Right lobe of liver (tissue), 6 donors: ENCODE measurements at places on chromosomes 16 and 17. TPM values are rescaled to one million over a fixed set of nuclear protein-coding genes. Genes with fewer than 3 reads are reported as not detected.
A peak's percentile ranks its signal among the peaks of the same experiment; 100 is the strongest.

The MAPT gene
- total RNA-seq, result 3.7 TPM

The OR4D1 gene
- total RNA-seq, result not detected

The SEPTIN12 gene
- total RNA-seq, result not detected

The DRC7 gene
- 0.29 TPM for total RNA-seq

The PPM1E gene
- 0.81 TPM for total RNA-seq

The NTN1 gene
- total RNA-seq, result 6.6 TPM

The KRT24 gene
- not detected for total RNA-seq

The MT4 gene
- total RNA-seq, result not detected

The SLC2A4 gene
- total RNA-seq, result 1.5 TPM

The SDR42E2 gene
- not detected for total RNA-seq

The IKZF3 gene
- 1.1 TPM for total RNA-seq

GRCh38 chr16:74652249-74652648 is 14.4 kb downstream of the RFWD3 start:
- DNase-seq, result no peak

- no peak for DNase-seq
These were observed 465.9 kb upstream of the ERCC4 start for GRCh38 chr16:13453938-13454553.

DNA sequence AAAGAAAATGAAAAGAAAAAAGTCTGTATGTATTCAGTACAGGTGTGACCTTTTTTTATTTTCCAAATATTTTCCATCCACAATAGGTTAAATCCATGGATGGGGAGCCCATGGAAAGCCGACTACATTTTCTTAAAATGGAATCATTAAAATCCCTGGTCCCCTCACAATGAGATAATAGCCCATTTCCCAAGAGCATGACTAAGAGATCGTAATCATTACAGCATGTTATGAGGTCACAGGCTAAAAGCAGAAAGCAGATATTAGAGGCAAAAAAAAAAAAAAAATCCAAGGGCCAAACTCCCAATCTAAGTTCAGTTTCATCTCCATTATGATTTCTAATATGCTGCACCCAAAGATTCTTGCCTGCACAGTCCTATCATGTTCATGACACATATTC is 44.7 kb downstream of the CYTH1 start:
- DNase-seq, result no peak

DNA sequence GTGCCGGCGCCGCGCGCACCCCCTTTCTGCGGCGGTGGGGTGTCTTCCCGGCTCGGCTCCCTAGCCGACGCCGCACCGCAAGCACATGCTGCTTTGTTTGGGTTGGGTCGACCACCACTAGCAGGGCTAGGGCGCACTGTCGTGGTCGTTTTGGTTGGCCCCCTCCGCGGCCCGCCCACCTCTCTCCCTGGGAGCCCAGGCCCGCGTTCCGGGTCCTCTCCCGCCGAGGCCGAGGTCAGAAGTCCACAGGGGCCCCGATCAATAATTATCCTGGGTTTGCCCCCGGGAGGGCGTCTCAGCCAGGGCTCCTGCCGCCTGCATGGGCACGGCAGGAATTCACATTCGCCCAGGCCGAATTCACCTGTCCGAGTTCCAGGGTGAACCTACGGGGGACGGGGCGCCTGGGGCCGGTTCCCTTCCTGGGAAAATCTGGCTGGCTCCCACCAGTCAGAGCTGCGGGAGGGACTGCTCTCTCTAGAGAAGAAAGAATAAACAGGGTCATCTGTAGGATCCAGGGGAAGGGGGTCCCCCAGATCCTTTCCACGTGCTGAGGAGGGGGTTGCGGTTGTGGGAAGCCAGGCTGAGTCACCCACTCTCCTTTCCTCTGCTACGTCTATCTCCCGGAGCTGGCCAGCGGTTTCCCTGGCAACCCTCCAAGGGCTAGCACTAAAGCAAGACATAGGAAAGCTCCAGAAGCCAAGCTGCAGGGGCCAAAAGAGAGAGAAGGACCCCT is 584 bp upstream of the STAT5B start:
- DNase-seq, result peak; percentile 86

- no peak for DNase-seq
These were observed 72.8 kb upstream of the MED9 start for GRCh38 chr17:17403899-17404576.

DNA sequence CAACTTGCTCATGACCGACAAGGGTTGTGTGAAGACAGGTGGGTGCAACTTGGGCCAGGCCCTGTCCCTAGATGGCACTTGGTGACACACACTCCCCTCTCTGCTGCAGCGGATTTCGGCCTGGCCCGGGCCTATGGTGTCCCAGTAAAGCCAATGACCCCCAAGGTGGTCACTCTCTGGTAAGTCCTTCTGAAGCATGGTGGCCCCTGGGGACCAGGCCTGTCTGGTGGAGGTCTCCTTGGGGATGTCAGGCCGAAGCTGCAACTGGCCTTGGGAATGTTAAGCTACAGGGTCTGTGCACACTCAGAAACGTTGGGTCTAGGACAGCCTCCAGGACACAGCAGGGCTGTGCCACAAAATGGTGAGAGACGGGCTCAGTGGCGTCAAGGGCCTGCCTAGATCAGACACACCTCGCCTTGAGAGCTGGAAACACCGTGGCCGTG is 6.8 kb downstream of the CDK10 start:
- no peak for DNase-seq

DNA sequence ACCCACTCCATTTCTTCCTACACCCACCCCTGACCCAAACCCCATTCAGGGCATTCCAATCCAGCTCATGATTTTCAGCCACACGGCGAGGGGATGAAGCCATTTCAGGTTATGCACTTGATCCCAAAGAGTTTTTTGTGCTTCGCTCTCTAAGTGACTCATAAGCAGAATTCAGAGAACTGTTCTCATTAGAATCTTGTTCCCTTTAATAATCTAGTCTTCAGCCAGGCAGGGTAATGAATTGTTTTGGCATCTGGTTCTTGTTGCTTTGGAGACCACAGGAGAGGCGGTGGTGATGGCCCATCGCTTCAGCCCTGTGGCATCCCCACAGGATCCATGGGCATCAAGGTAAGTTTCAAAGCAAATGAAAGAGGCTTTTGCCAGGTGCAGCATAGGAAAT is 4.8 kb upstream of the KRT31 start:
- no peak for DNase-seq

DNA sequence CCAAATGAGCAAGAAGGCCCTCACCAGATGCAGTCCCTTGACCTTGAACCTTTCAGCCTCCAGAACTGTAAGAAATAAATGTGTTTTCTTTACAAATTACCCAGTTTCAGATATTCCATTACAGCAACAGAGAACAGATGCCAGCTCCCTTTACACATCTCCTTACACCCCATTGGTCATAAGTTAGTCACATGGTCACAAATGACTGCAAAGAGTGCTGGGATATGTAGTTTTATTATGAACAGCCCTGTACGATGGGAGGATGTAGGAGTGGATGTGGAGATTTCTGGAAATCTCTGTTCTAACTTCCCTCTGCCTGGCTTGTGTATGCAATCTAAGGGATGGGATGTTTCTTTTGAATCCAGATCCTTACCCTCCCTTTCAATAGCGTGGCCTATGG is 13.3 kb upstream of the RPL38 start:
- no peak for DNase-seq

DNA sequence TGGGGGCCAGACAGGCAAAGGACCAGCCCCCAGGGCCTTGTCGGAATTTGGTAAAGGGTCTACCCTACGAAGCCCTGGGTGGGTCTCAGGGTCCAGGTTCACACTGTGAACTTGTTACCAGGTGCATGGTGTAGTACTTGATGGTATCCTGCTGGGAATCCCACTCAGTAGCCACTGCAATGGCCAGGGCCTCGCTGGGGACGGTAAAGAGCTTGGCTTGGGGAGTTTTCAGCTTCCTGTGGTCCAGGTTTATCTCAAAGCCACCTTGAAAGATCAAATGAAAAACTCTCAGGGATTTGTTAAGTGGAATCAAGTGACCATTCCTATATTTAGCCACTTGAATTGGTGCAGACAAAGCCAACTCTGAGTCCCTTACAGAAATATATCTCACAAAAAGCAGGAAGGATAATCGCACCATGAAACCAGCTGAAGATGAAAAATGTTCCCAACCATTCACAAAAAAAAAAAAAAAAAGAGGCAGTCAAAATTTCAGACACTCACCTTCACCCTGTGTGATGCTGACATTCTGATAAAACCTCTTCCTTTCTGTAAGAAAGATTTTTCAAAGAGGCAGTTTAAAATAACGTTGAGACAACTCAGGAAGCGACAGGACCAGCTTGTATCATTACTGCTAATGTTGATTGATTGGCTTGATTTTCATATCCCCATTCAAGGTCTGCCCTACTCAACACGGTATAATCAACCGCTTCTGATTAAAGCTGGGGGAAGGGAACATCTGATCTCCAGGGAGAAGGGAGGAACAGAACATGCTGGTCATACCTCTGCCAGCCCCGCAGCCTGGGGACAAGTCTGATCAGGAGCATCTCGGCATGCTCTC is 10.6 kb downstream of the ATPAF2 start:
- no peak for DNase-seq

GRCh38 chr17:30336369-30337171 is 2.7 kb upstream of the TMIGD1 start:
- no peak for DNase-seq

DNA sequence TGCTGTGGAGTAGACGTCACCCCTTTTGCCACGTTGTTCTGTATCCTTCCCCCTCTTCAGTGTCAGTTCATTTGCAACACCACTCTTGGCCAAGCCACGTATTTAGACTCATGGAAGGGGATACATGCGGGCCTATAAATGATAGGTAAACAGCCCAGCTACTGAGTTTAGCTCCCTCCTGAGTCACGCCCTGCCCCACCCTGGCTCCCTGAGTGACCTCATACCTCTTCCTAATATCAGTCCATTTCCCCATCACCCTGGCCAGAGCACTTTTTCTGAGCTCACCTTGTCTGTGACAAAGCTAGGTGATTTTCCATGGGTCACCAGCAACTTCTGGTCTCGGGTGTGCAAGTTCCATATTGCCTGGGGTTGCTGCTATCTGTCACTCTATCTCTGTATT is 147.2 kb upstream of the MAF start:
- no peak for DNase-seq

- peak; percentile 73 for DNase-seq
These were observed 7.1 kb upstream of the DCAF7 start for GRCh38 chr17:63542942-63543821.

DNA sequence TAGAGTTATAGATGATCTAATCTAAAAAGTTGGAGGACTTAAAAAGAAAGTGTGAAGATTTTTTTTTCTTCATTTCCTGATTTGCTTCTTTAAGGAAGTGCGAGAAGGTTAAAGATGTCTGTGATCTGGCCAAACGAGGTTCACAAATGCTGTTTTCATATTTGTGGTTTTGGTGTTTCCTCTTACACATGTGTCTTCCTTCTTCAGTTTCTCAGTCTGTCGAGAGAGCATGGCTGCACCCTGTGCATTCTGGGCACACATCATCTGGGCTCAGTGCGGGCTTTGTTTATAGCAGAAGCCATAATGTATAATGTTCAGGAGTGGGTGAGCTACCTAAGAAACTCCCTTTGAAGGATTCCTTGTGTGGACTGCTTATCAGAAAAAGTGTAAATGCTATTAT is 260.4 kb upstream of the TBX2 start:
- DNase-seq, result no peak

GRCh38 chr16:75248142-75248535 is 3.3 kb downstream of the BCAR1 start:
- no peak for DNase-seq

DNA sequence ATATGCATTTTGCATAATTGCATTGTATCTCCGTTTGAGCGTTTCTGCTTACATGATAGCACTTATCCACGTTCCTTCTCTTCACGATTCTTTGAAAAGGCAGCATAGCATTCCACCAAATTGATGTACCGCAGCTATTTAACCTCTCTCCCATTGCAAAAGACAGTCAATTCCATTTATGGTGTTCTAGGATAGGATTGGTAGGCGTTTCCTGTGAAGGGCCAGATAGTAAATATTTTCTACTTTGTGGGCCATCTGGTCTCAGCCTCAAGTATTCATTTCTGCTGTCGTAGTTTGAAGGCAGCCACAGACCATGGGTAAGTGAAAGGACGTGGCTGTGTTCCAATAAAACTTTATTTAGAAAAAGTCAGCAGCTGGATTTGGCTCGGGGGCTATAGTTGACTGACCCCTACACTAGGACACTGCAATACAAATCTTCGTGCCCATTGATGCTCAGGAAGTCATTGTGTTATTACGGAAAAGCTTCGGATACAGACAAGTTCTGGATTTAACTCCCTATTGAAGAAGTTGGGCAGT is 10.1 kb downstream of the SNX29 start:
- DNase-seq, result no peak

- no peak for DNase-seq
These were observed 8.2 kb downstream of the MTSS2 start for GRCh38 chr16:70677499-70678120.

DNA sequence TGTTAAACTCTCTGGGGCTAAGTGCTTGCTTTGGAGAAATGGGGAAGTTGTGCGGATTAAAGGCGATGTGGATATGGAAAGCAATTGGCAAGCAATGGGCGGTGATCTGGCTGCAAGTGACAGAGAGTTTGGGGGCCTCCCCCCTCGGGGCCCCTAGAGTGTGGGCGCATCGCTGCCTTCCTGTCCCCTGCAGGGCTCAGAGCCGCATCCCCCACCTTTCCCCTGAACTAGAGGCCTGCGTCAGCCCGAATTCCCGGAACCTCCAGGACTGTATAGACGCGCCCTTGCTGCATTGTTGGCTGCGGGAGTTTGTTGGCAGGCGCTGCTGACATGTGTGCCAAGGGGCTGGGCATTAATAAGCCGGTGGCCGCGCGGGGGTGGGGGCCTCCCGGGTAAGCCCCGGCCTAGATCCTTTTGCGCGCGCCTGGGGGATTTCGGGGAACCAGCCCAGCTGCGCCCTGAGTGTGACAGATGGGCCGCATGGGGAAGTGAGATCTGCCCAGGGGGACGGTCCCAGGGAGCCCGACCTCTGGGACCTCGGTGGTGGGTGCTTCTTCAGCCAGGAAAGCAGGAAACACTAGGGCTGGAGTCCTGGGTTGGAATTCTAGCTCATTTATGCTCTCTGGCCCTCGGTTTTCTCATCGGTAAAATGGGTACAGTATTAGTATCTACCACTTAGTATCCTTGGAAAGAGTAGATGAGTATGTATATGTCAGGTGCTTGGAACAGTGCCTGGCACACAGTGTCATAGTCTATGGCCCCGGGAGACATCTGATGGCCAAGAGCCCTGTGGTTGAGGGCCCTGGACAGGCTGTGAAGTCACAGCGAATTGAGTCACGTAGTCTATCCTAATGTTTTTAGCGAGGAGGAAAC is 1.0 kb downstream of the EEF2K start:
- DNase-seq, result peak; percentile 88

- no peak for DNase-seq
These were observed 27.1 kb downstream of the CRAMP1 start for GRCh38 chr16:1639282-1639681.

DNA sequence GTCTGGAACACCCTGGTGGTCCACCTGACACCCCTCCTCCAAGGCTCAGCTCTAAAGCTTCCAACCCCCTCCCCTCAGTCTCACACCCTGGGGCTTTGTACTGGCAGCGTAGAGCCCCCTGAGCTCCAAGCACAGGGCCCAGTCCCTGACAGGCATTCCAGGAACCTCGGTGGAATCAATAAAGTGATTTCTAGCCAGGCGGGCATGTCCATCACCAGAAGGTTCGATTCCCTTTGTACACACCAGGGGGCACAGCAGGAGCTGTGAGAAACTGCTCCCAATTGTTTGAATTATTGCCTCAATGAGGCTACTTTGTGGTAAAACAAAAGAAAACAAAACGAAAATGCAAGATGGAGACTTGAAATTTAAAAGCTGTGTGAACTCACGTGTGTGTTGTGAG is 51.8 kb downstream of the SMPD3 start:
- DNase-seq, result peak; percentile 74

- DNase-seq, result no peak
These were observed 28.5 kb downstream of the TNS4 start for GRCh38 chr17:40472733-40473452.

- DNase-seq, result no peak
These were observed 216.0 kb downstream of the ZNF423 start for GRCh38 chr16:49639739-49640431.
